ENCODE measurements at places on chromosomes 3 and 15. TPM values are rescaled to one million over a fixed set of nuclear protein-coding genes. Genes with fewer than 3 reads are reported as not detected.

GRCh38 chr15:28881600-28881999, 4.2 kb upstream of the APBA2 start:
- DNase-seq, result no peak

DNA sequence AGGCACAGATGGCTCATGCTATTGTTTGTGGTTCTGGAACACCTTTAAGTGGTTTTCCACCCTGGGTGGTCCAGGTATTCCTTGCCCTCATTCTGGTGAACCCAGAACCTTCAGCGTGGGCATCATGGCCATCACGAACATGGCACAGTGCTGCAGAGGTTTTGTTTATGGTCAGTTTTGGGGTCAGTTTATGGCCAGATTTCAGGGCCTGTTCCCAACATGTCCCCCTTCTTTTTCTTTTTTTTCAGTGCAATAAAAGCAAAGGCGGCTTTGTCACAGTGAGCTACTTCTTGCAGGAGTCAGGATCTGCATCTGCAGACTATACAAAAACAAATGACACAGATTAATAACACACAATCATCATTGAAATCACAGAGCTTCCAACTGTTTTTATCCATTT, 1085.0 kb upstream of the ALCAM start:
- no peak for DNase-seq

- no peak for DNase-seq
Measured at GRCh38 chr3:194575484-194576210, 57.6 kb downstream of the TMEM44 start.

- DNase-seq, result no peak
Measured at GRCh38 chr15:22224241-22224671, 143.9 kb downstream of the OR4M2 start.

- no peak for DNase-seq
Measured at GRCh38 chr15:60399246-60399915, 1.6 kb upstream of the ANXA2 start.

CA12 gene
- total RNA-seq, result 0.81 TPM

GRCh38 chr15:71812966-71813722, 2.8 kb downstream of the NR2E3 start:
- DNase-seq, result no peak

GOLGA6L7 gene
- not detected for total RNA-seq

DNA sequence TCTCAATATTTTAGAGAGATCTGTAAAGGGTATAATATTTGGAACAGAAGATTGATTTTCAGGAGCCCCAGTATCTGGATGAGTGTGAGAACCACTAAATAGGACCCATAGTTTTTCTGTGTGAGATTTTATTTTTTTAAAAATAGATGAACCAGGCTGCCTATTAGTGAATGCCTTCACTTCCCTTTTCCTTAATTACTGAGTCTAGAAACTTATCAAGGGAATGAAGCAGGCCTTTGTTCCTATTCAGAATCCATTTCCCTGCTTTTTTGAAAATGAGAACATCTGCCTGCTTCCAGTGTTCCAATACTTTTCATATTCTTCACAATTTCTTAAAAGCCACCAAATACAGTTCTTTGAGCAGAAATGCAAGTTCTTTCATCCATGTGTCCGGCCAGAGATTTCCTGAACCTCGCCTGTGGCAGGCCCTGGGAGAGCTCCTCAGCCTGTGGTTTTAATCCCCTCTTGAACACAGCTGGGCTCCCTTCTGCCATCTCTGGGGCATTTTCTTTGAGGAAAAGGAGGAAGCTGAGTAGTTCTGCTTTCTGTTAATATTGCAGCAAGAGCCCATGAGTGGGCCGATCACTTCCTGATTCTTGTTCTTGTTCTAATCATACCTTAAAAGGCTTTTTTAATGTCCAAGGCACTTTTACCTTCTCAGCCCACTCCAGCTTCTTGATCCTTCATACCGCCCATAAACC, 4.7 kb downstream of the EHD4 start:
- DNase-seq, result peak; percentile 54

DNA sequence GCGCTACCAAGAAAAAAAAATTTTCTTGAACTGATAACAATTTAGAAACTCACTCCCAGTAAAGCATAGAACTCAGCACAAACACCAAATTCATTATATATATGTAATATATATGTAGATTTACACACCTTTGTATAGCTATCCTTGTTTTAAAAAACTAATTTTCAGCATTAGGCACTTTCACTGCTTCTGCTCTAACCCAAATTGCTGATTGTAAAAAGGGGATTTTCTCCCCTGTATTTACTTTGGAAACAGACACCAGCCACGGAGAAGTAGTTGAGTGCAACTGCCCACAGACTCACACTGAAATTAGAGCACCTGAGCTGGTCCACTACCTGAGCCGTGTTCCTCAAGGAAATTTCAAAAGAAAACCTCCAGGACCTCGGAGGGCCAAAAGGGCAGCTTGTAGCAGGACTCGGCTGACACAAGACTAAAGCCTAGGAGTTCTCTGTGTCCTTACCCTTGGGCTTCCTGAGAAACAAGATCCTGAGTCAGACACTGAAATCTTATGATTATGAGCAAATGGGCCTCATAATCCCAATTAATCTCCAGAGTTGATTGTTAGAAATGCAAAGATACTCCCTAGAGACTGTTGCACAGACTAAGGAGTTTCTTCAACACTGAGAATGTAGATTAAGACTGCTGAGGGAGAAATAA, 106.0 kb downstream of the TNIK start:
- no peak for DNase-seq

DNA sequence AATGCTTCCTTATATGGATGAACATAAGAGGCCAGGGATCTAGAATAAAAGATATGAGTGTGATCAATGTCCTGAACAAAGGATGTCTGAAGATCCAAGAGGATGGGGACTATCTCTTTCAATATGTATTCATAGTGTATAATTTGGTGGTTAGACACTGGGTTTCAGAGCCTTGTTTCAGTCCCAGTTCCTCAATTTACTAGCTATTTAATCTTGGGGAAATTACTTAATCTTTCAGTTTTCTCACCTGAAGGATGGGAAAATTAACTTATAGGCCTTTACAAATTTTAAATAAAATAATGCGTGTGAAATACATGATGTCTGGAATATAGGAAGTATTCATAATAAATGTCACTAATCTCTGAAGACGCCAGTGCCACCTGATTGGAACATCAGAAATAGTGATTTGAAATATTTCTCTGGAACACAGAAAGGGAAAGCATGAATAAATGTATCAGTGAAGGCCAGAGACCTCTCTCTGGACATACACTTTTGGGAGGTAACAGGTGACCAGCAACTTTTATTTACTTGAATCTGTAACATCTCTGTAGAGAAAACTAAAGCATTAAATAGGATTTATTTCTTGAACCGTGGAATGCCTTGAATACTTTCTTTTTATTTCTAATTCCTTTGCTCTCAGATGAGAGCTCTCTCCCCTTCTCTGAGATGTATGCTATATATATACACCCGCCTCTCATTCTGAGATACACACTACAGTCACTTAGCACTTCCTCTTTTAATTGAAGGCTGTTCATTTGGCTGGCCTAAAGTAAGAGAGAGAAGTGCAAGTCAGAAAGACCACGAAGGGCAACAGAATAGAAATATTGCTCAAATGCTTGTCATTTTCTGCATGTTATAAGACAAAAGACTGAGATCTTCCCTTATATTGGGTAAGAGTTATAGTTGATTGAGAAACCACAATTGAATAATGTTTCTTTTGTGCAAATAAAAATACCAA, 407.1 kb downstream of the LSAMP start:
- no peak for DNase-seq

DNA sequence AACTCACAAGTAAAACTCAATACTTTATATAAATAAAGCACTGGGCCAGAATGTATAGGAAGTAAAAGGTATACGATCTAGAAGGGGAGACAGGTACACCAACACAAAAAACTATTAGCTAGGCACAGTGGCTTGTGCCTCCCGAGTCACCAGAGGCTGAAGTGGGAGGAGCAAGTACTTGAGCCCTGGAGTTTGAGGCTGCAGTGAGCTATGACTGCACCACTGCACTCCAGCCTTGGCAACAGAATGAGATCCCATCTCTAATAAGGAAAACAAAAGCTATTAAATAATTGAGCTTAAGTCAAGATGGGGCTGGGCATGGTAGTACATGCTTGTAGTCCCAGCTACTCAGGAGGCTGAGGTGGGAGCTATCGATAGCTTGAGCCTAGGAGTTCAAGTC, 17.0 kb downstream of the PIK3CB start:
- no peak for DNase-seq

ARPP19 gene
- total RNA-seq, result 204 TPM

C3orf18 gene
- total RNA-seq, result 15.6 TPM

DNA sequence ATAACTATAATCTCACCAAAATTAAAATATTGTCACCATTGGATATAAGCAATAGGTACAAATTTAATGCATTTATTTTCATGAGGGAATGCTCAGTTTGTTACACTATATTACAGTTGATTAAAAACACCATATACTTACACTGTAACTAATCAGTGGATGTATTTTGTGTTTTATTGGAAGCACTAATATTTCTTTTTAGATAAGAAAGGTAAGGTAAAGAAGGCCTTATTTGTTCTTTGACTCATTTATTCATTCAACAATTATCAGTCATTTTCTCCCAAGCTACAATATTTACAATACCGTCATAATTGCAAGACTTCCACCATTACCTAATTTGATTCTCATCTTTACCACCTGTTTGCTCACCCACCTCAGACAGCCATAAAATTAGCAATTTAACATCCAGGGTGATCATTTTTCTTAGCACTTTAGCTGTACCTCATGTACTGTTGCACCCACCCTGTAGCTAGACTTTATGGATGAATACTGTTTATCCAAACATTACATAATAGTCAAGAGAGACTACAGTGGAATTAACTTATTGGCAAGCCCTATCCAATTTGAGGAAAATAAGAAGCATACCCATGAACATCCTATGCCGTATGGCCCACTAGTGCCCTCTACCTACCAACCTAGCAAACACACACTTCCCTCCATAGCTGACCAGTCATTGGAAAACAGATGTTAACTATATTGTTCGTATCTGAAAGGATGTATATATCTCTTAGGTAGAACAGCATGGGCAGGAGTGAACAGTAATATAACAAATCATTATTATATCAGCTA, 229.6 kb downstream of the BBX start:
- DNase-seq, result peak; percentile 40

DNA sequence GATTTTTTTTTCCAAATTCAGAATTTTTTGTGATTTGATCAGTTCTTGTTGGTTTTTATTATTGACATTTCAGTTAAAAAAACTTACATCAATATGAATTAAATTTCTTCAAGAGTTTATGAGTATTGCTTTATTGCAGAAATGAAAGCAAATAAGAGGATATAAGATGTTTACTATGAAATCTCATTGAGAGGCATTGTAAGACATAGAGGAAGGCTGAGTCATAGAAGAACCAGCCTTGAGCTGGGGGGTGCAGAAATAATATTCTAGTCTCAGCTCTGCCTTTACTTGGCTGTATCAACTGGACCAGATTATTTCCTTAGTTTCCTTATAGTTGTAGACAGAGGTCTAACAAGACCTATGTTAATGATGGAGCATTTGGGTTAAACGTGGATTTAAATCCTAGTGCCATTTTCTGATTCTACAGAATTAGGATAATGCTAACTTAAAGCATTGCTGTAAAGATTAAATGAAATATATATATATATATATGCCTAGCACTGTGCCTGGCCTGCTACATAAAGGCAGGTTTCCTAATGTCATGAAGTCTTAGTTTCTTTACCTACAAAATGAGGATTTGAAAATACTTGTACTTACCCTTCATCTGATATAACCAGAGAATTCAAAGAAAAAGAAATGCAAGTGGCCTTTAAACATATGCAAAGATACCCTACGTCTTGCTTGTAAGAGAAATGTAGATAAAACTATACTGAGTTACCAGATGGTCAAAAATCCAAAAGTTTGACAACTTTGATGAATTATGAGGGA, 7.3 kb downstream of the FAM98B start:
- DNase-seq, result no peak

HERC2 gene
- 15.3 TPM for total RNA-seq

- peak; percentile 81 for DNase-seq
Measured at GRCh38 chr3:57100046-57100695, 39.7 kb downstream of the SPATA12 start.

GRCh38 chr15:62900071-62900802, 142.3 kb upstream of the TPM1 start:
- no peak for DNase-seq

RTP3 gene
- total RNA-seq, result not detected

DNA sequence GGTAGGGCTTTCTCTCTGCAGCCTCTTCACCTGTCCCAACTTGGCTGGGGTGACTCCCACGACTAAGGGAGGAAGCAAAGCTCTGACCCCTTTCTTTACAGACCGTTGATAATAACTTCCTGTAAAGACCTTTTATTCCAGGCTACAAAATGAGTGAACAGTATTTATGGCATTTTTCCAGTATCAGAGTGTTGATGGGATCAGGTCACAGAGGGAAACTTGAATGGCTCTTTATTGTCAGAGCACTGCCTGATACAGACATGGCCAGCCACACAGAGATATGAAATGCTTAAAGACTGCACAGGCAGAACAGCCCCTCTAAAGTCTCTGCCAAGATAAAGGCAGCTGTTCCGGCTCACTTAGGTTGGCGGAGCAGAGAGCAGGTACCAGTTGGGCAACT, 1033.9 kb upstream of the NR2F2 start:
- no peak for DNase-seq

DNA sequence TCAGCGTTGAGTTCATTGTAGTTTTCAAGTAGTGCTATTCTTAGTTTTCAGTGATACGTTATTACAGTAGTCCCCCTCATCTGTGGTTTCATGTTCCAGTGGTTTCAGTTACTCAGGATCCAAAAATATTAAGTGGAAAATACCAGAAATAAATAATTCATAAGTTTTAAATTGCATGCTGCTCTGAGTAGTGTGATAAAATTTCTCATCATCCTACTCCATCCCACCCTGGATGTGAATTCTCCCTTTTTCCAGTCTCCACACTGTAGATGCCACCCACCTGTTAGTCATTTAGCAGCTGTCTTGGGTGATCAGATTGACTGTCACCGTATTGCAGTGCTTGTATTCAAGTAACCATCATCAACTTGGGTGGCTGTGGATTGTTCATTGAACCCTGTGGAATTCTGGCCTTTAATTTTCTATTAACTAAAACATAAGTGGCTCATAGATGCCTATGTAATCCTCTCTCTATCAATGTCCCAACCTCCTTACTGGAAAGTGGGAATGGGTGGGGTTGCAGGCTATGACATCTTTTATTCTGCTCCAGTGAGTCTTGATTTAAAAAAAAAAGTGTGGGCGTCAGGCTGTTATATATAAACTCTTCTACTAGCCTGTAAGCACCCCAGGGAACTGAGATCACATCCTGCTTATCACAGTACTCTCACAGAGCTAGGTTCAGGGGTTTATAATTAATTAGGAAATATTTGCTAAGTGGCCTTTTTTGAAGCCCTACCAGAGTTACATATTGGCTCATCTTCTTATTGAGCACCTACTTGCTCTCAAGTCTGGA, 97.5 kb downstream of the CFAP20DC start:
- no peak for DNase-seq

Measured in neural progenitor cell (in vitro differentiated cells).